Uterine smooth muscle cell (primary cell): ENCODE measurements at places on chromosomes 13 and 19. TPM values are rescaled to one million over a fixed set of nuclear protein-coding genes. Genes with fewer than 3 reads are reported as not detected.

MCF2L gene
- 0.37 and 0.44 TPM in 2 replicates for total RNA-seq

ZSCAN18 gene
- 20.7 and 54.7 TPM in 2 replicates for total RNA-seq

ZNF112 gene
- total RNA-seq: 7.6 and 7.9 TPM in 2 replicates

GAPDHS gene
- total RNA-seq: not detected in 2 replicates

ERICH6B gene
- total RNA-seq: not detected in 2 replicates

PEX11G gene
- total RNA-seq: 3.2 and 4.1 TPM in 2 replicates

KLK4 gene
- not detected in 2 replicates for total RNA-seq

JSRP1 gene
- total RNA-seq: not detected in 2 replicates

ANGPTL8 gene
- not detected in 2 replicates for total RNA-seq

SLC7A1 gene
- 55.8 and 57.0 TPM in 2 replicates for total RNA-seq
